Stimulated activated CD8-positive, alpha-beta memory T cell treated with anti-CD3 and anti-CD28 coated beads, Interleukin-15, amount 100 ng/mL, for 4 hours (primary cell): ENCODE measurements at places on chromosomes 7 and 10.

DNA sequence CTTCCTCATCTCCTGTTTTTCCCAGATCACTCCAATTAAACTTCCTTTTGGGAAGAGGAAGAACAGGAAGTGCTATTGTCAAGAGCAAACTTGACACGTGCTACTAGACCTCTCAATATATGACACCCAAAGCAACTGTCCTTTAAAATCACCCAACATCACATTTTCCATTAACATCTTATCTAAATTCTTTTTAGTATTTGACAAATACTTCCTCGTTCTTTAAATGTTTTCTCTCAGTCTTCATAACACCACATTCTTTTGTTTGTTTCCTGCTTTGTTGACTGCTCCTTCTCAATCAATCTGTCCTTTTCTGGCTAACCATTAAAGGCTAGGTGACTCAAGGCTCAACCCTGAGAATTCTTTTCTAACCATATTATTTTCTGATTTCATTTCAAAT, 7.1 kb upstream of the TFPI2 start:
- no peak for DNase-seq

- DNase-seq, result no peak
Measured at GRCh38 chr10:5585517-5586206, 60.9 kb downstream of the CALML3 start.

DNA sequence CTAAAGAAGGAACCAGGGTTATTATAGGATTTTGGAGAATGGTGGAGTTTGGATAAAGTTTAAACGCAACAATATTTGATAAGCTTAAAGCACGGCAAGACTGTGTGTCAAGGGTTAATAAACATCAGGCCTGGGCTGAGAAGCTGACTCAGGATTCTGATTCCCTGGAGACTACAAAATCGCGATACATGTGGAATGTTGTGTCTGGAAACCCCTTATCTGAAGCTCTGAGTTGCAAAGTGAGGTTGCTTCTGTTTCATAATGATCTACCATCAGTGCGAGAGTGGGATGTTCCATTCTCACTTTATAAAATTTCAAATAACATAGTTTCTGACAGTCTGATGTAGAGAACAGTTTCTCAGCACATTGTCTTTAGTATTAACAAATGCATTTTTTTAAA, 7.8 kb downstream of the C1GALT1 start:
- no peak for DNase-seq

DNA sequence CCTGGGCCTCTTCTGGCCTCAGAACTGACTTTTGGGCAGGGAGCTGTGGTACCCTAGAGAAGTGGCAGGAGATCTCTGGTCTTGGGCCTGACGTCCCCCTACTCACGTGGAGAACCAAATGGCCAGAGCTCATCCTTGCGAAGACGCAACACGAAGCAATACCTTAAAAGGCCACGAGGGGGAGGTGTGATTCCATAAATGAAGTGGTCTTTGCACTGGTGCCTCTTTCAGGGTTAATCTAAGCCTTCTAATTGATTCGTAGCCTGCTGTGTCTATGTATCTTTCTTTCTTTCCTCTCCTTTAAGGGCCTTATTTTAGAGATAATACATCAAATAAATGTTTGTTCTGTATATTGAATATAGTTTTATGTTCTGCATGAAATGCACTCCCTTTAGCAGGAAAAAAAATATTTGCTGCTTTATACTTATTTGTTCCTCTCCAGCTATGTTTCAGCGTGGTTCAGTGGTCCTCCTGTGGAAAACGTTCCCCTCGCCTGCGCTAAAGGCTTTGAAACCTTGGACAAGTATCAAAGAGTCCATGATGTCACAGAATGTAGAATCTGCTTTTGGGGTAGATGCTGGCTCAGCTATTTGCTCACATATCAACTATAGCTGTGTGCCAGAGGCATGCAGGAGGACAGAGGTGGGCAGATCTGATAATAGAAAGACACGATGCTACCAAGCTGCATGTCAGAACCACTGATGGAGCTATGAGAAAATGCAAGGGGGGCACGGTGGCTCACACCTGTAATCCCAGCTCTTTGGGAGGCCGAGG, 41.0 kb downstream of the STRA8 start:
- DNase-seq, result peak; percentile 21

DNA sequence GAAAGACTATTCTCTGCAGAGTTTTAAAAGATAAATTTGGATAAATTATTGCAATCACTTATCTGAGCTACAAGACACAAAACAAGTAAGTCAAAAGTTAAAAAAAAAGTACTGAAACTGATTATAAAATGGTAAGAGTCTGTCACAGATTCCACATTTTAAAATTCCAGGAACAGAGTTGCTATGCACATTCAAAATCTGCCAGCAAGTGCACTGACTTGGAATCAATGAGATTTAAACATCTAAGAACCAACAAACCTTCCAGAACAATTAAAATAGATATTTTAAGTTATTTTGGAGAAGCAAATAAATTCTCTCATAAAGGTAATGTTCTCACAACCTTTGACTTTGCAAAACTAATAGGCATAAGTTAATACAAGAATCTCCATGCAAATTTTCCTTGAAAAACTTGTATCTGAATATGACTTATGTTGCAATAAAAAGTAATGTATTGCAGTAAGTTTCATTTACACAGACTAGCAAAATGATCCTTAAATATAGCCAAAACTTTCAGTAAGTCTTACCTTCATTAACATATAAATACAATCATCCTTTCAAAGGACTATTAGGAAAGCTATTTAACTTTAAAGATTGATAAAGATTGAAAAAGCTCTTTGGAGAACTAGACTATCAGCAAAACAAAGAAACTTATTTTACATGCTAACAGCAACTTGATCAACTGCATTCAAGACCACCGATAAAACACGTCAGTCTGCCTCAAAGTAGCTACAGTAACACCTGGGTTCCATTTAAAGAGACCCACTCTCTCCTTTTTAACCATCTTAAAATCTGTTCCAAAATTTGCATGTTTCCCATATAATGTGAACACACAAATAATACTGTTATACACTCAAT, 4.4 kb downstream of the ETV1 start:
- no peak for DNase-seq

- DNase-seq, result no peak
Measured at GRCh38 chr10:112213098-112213823, 29.7 kb upstream of the GPAM start.

DNA sequence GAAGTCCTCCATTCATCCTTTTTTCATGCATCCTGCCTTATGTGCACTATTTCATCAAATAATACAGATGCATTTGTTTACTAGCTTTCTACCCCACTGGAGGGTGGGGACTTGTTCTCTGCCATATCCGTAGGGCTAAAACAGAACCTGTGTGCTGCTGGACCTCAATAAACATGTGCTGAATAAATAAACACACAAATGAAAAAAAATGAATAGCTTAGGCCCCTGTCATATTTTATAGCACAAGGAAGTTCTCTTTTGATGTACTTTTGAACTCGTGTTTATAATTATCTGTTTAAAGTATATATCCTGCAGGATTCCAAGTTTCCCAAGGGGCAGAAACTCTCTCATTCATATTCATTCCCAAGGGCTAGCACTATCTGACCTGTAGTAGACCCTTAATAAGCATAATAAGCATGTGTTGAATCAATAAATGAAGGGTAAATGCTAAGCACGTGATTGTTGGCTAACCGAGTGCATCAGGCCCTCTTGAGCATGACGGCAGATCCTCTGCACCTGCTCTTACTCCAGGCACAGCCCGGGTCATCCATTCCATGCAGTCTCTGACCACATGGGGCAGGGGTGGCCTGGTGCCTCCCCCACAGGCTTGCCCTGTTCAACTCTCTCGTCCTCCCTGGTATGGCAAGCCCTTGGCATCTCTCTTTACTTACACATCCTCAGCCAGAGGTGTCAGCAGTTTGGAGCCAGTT, 474.1 kb upstream of the ZMIZ1 start:
- no peak for DNase-seq

DNA sequence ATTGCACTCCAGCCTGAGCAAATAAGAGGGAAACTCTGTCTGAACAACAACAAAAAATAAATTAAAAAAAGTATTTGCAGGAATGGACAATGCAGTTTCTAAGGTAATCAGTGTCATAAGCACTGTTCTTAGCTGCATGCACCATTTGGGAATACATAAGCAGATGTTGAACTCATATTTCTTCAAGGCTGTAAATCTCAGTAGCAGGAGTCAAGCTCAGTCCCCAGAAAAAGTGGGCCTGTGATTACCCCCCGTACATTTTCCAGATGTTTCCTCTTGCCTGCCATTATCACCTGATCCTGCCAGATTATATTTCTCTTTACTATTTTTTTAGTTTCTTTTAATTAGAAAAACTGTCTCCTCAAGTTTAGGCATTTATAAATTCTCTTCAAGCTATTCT, 667.6 kb upstream of the ANKRD30A start:
- no peak for DNase-seq

DNA sequence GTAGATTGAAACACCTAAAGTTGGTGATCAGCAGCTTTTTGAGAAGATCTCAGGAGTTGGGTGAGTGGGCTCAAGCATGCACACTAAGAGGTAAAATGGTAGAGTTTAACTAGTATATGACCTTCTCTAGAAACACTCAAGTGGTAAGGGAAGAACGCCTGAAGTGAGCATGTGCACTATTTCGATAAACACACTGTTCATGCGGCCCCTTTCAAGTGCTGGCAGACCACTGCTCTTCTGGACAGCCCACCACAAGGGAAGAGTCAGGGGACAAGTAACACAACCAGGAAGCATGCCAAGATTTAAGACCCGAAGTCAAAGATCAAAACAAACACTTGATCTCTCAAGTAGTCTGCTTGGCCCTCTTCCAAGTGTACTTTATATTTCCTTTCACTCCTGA, 519.5 kb upstream of the ZWINT start:
- no peak for DNase-seq
